H9 (cell line): ENCODE measurements at places on chromosomes 7 and 10. TPM values are rescaled to one million over a fixed set of nuclear protein-coding genes. Genes with fewer than 3 reads are reported as not detected.

The UCN3 gene
- total RNA-seq = not detected in 2 replicates

- DNase-seq = no peak
- no peaks in the 10 kb centered on the region for H3K27me3 ChIP-seq
- no peak overlapping the region for H3K4me3 ChIP-seq
- no peaks in the 10 kb centered on the region for H3K4me1 ChIP-seq
- no peaks in the 10 kb centered on the region for H3K36me3 ChIP-seq
Measured at GRCh38 chr7:126804604-126805003, 448.1 kb downstream of the GRM8 start.

The FANK1 gene
- total RNA-seq = 0.39 and 0.68 TPM in 2 replicates

DNA sequence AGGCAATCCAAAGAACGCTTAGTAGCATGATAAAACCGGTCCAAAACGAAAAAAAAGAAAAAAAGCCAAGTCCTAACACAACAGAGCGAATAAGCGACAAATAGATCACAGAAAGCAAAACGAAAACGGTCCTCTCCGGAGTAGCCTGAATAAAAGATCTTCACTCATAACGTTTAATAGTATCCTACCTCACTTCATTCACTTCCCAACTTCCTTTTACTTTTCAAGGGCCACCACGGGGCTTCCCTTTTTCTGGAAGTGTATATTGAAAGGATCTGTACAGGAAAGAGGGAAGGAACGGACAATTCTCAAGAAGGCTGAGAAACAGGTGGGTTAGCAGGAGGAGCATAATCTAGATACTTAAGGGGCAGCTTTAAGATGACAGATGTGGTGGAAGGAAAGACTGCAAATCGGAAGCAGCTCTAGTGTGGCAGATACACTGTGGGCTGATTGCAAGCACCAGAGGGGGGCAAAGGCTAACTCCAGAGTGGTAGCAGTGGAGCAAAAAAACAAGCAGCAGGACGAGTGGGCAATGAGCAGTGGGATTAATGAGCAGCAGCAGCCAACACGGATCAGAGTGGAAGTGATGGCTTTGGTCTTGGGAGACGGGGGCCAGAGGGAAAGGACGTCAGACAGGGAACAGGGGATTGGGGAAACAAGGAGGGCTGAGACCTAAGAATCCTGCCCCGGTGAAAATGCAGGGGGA is 866 bp downstream of the CNOT4 start:
- no peaks in the 10 kb centered on the region for H3K27me3 ChIP-seq
- H3K4me1 ChIP-seq = peaks cover 3% of the 10 kb centered on the region; the same call in 1 of the 2 replicates
- peak; percentile 28 for DNase-seq
- no peaks in the 10 kb centered on the region for H3K36me3 ChIP-seq
- H3K4me3 ChIP-seq = no peak overlapping the region

The TUBAL3 gene
- not detected in 2 replicates for total RNA-seq

- peaks cover 9% of the 10 kb centered on the region; the same call in 1 of the 2 replicates for H3K4me1 ChIP-seq
- H3K27me3 ChIP-seq = no peaks in the 10 kb centered on the region
- H3K4me3 ChIP-seq = no peak overlapping the region; the same call in 2 of the 3 replicates
Measured at GRCh38 chr7:100567031-100567730, 6.5 kb downstream of the SAP25 start.

DNA sequence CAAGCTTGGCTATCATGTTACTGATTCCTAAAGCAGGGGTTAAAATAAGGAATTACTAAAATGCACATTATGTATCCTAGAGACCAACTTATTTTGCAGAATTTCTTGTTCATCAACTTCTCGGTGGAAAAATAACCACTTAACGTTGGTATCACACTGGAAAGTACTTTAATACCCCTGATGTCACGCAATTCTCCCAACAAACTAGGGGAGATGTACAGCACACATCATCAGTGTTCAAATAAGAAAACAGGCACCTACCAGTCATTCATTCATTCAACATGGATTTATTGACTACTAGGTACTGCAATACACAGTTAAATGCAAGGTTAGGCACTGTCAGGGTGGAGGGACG is 648 bp downstream of the HUS1 start:
- H3K36me3 ChIP-seq = peaks cover 48% of the 10 kb centered on the region
- no peaks in the 10 kb centered on the region for H3K27me3 ChIP-seq
- H3K27ac ChIP-seq = no peak overlapping the region
- H3K4me1 ChIP-seq = peaks cover 3% of the 10 kb centered on the region; the same call in 1 of the 2 replicates

GRCh38 chr7:117669818-117670217 is 190.0 kb downstream of the CFTR start:
- 0 out of 2 replicates have a peak, but pooled peaks cover 4% of the 10 kb centered on the region for H3K4me1 ChIP-seq
- DNase-seq = no peak
- H3K36me3 ChIP-seq = no peaks in the 10 kb centered on the region
- no peak overlapping the region for H3K27ac ChIP-seq
